Upper lobe of left lung (tissue), 6 donors: ENCODE measurements at places on chromosomes 1 and 21. TPM values are rescaled to one million over a fixed set of nuclear protein-coding genes. Genes with fewer than 3 reads are reported as not detected.

DNA sequence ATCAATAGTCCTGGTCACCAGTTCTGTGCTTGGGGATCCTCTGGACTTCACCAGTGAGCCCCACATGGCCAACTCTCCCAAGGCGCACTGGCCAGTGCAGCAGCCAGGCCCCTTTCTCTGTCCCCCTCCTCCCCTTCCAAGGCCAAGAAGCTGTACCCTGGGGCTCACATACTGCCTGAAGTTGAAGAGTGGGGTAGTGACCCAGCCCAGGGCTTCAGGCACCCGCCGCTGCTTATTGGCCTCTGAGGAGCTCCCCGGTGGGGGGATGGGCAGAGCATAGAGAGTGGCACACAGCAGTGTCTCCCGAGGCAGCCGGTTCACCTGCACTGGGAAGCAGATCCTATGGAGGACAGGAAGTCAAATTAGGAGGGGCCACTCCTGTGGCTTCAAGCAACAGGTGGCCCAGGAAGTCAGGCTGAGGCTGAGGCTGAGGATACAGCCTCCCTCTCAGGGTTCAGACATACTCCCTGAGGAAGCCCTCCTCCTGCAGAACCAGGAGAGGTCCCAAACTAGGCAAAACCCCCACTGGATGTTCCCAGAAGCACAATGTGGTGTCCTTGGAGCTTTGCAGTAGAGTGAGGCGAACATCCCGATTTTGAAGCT lies 38.2 kb upstream of the PPP1R15B start:
- H3K36me3 ChIP-seq, result peaks cover 35% of the 10 kb centered on the region
- no peak for DNase-seq
- no peak overlapping the region for H3K4me3 ChIP-seq
- peak overlapping the region; percentile 76 for H3K27ac ChIP-seq
- H3K27me3 ChIP-seq, result no peaks in the 10 kb centered on the region

GRCh38 chr1:72186733-72187307 lies 95.5 kb downstream of the NEGR1 start:
- DNase-seq, result no peak
- no peaks in the 10 kb centered on the region for H3K36me3 ChIP-seq
- H3K4me1 ChIP-seq, result no peaks in the 10 kb centered on the region

OR2AK2 gene
- total RNA-seq, result not detected

- H3K36me3 ChIP-seq, result no peaks in the 10 kb centered on the region
- no peak overlapping the region for H3K4me3 ChIP-seq
- no peaks in the 10 kb centered on the region for H3K4me1 ChIP-seq
- no peak overlapping the region for H3K27ac ChIP-seq
- DNase-seq, result no peak
Observed at GRCh38 chr1:226436855-226437491, 29.1 kb upstream of the PARP1 start.

DNA sequence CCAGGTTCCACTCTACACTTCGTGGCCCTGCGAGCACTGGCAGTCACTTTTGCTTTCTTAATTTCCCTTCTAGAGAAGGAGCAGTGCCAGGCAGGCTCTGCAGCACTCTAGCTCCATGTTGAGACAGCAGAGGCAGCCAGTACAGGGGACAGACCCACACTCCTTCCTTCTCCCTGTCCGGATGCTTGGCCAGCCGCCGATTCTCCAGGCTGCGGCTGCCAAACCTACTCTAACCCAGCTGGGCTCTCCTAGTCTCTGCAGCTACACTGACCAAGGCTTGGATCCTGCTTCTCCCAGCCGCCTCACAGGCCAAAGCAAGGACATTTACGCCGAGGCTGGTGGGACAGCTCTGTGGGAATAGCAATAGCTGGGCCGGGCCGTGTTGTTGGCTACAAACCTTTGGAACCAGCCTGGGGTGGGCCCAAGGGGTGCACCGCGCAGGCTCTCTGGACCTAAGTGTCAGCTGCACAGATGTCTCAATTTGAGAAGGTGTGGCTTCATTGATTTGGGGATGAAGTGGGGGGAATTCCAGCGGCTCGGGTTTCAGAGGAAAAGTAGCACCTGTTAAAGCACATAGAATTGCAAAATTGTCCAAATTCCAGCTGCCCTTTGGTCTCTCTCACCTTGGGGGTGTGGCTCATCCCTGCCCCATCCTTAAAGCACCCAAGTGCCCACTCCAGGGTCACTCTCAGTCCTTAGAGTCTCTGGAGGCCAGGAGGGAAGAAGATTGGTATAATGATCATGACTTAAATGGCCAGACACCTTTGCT lies 3.2 kb downstream of the BARHL2 start:
- H3K4me3 ChIP-seq, result no peak overlapping the region
- no peak overlapping the region for H3K27ac ChIP-seq
- H3K4me1 ChIP-seq, result peaks cover 15% of the 10 kb centered on the region
- peak; percentile 30 for DNase-seq
- no peaks in the 10 kb centered on the region for H3K36me3 ChIP-seq

- peaks cover 8% of the 10 kb centered on the region for H3K4me1 ChIP-seq
- H3K4me3 ChIP-seq, result no peak overlapping the region
- H3K27me3 ChIP-seq, result no peaks in the 10 kb centered on the region
- H3K36me3 ChIP-seq, result no peaks in the 10 kb centered on the region
- no peak for DNase-seq
Observed at GRCh38 chr1:198829944-198830343, 191.1 kb downstream of the PTPRC start.

KCNJ15 gene
- total RNA-seq, result 47.1 TPM

- H3K4me3 ChIP-seq, result no peak overlapping the region
- H3K27ac ChIP-seq, result no peak overlapping the region
- H3K27me3 ChIP-seq, result no peaks in the 10 kb centered on the region
- DNase-seq, result no peak
Observed at GRCh38 chr1:18458133-18459092, 22.3 kb upstream of the KLHDC7A start.

NFYC gene
- total RNA-seq, result 41.6 TPM

GRCh38 chr1:100538913-100539835 lies 1.2 kb downstream of the GPR88 start:
- peaks cover 19% of the 10 kb centered on the region for H3K27me3 ChIP-seq
- H3K27ac ChIP-seq, result no peak overlapping the region
- DNase-seq, result peak; percentile 90
- H3K4me3 ChIP-seq, result peak overlapping the region; percentile 53
- H3K36me3 ChIP-seq, result no peaks in the 10 kb centered on the region

- H3K27me3 ChIP-seq, result no peaks in the 10 kb centered on the region
- no peaks in the 10 kb centered on the region for H3K36me3 ChIP-seq
- no peaks in the 10 kb centered on the region for H3K4me1 ChIP-seq
- no peak for DNase-seq
- no peak overlapping the region for H3K27ac ChIP-seq
Observed at GRCh38 chr1:68644504-68644903, 147.6 kb upstream of the DEPDC1 start.

- no peak for DNase-seq
- H3K36me3 ChIP-seq, result no peaks in the 10 kb centered on the region
- H3K27ac ChIP-seq, result no peak overlapping the region
Observed at GRCh38 chr1:206058927-206059292, 5.9 kb downstream of the RHEX start.

- DNase-seq, result no peak
- no peaks in the 10 kb centered on the region for H3K36me3 ChIP-seq
- H3K4me1 ChIP-seq, result peaks cover 8% of the 10 kb centered on the region
- no peak overlapping the region for H3K4me3 ChIP-seq
Observed at GRCh38 chr1:182206626-182207239, 145.2 kb upstream of the ZNF648 start.

- no peak overlapping the region for H3K27ac ChIP-seq
- no peaks in the 10 kb centered on the region for H3K36me3 ChIP-seq
- no peak overlapping the region for H3K4me3 ChIP-seq
- no peaks in the 10 kb centered on the region for H3K27me3 ChIP-seq
- H3K4me1 ChIP-seq, result no peaks in the 10 kb centered on the region
Observed at GRCh38 chr21:44556879-44557278, 1.7 kb downstream of the KRTAP10-3 start.

DNA sequence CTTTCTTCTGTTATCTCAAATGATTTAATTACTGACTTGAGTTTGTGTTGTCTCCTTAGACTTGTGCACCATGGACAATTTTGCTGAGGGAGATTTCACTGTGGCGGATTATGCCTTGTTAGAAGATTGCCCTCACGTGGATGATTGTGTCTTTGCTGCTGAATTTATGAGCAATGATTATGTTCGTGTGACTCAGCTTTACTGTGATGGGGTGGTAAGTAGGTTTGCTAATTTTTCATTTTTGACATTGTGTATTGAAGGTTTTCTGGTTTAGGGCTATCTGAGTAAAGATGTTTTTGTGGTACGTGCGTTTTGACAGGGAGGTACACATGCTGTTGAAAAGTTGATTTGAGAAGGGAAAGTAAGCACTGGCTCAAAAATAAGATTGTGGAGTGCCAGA lies 14.1 kb downstream of the TTC3 start:
- no peak overlapping the region for H3K4me3 ChIP-seq
- no peaks in the 10 kb centered on the region for H3K36me3 ChIP-seq
- peaks cover 3% of the 10 kb centered on the region for H3K4me1 ChIP-seq
- H3K27me3 ChIP-seq, result no peaks in the 10 kb centered on the region
- DNase-seq, result no peak

SELE gene
- 0.22 TPM for total RNA-seq

GRCh38 chr1:94927405-94928175 lies 680 bp upstream of the CNN3 start:
- H3K27me3 ChIP-seq, result no peaks in the 10 kb centered on the region
- peak overlapping the region; percentile 44 for H3K4me3 ChIP-seq
- peaks cover 3% of the 10 kb centered on the region for H3K36me3 ChIP-seq
- H3K27ac ChIP-seq, result peak overlapping the region; percentile 96
- DNase-seq, result no peak

DNA sequence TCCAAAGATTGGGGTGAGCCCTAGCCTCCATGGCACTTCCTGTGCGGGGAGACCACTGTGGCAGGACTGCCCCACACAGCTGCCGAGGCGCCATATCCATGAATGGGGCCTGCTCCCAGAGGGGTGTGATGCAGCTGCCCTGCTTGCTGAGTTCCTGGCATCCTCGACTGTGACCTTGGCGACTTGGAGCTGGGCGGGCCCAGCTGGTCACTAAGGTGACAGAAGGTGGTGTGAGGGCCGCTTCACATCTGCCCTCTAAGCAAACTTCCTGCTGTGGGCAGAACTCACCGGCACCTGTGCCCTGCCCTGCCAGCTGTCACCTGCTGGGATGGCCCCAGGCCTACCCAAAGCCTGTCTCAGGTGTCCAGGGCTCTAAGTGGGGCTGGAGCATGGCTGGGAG lies 9.0 kb downstream of the TMEM61 start:
- no peak overlapping the region for H3K27ac ChIP-seq
- no peaks in the 10 kb centered on the region for H3K36me3 ChIP-seq
- no peaks in the 10 kb centered on the region for H3K4me1 ChIP-seq
- H3K4me3 ChIP-seq, result no peak overlapping the region
- peak; percentile 49 for DNase-seq

DNA sequence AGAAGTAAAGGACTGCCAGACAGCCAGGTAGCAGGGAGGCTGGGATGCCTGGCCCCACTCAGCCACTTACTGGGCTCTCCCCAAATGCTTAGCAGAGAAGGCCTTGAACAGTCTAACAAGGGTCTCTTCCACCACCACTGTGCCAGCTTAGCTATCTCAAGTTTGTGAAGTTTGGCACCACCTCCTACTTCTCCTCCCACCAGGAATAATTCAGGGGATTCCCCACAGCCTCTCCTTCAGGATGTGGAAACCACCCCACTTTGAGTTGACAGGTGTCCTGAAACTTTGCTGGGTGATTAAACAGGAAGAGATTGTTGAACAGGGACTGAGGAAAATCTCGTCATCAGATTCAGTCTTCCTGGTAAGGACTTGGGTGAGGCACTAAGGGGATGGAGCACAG lies 59.4 kb upstream of the ATP1B1 start:
- H3K4me3 ChIP-seq, result no peak overlapping the region
- no peaks in the 10 kb centered on the region for H3K36me3 ChIP-seq
- peak; percentile 38 for DNase-seq
- H3K27ac ChIP-seq, result no peak overlapping the region
- H3K27me3 ChIP-seq, result no peaks in the 10 kb centered on the region

- H3K4me3 ChIP-seq, result no peak overlapping the region
- H3K27ac ChIP-seq, result no peak overlapping the region
- no peaks in the 10 kb centered on the region for H3K36me3 ChIP-seq
- no peak for DNase-seq
Observed at GRCh38 chr1:181802466-181802865, 259.0 kb downstream of the ZNF648 start.

RIMS3 gene
- 4.1 TPM for total RNA-seq

DNA sequence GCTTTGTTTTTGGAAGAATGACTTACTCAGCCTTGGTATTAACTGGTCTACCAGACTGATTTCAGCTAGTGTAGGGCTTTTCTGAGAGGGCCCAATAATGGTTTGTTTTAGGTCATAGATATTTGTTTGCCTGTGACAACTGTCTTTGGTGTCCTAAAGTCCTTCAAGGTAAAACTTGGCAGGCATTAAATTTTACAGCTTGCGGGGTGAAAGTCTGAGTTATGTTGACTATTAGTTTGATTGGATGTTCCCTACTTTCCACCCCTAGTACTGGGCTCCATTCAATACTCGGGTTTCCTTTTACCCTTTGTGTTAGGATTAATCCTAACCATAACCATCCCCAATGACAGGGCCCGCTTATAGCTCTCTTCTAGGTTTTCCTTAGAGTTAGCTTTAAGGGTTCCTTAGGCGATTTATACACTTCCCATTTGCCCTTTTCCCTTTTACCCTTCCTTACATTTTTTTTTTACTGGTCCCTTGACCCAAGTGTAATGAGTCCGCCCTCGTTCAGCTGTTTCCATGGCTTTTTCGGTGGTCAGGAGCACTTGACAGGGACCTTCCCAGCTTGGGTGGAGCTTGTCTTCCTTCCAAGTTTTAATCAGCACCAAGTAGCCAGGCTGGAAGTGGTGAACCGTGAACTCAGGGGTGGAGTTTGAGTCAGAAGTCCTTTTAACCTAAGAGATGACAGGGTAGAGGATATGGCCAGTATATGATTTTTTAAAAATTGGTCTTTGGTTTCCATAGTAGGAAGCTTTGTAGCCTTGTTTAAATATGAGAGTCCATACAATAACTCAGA lies 28.5 kb upstream of the LCE5A start:
- H3K27me3 ChIP-seq, result no peaks in the 10 kb centered on the region
- no peaks in the 10 kb centered on the region for H3K36me3 ChIP-seq
- no peaks in the 10 kb centered on the region for H3K4me1 ChIP-seq
- no peak overlapping the region for H3K4me3 ChIP-seq
- DNase-seq, result no peak

- no peak overlapping the region for H3K4me3 ChIP-seq
- H3K27me3 ChIP-seq, result no peaks in the 10 kb centered on the region
- no peak for DNase-seq
- no peaks in the 10 kb centered on the region for H3K4me1 ChIP-seq
Observed at GRCh38 chr1:20233866-20234265, 47.5 kb upstream of the PLA2G2C start.

FAM72D gene
- total RNA-seq, result 2.1 TPM

DNA sequence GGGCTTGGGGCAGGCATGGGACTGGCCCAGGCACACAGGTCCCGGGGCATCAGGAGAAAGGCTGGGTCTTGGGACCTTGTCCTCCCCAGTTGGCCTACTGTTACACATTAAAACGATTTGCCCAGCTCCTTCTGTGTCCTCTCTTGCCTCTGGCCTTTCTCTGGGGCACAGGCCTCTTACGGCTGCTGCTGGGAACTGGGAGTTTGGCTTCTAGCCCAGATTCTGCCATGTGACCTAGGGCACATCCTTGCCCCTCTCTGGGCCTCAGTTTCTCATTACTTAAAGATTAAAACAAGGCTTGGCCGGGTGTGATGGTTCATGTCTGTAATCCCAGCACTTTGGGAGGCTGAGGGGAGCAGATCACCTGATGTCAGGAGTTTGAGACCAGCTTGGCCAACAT lies 14.0 kb downstream of the KDF1 start:
- H3K4me3 ChIP-seq, result no peak overlapping the region
- H3K27me3 ChIP-seq, result no peaks in the 10 kb centered on the region
- no peaks in the 10 kb centered on the region for H3K4me1 ChIP-seq
- no peak for DNase-seq

TTC39A gene
- total RNA-seq, result 71.1 TPM
